Stimulated activated CD4-positive, alpha-beta T cell treated with anti-CD3 and anti-CD28 coated beads, TNF-alpha, amount 100 ng/mL, for 4 hours (primary cell): ENCODE measurements at places on chromosomes 7 and 10.
A peak's percentile ranks its signal among the peaks of the same experiment; 100 is the strongest.

- no peak for DNase-seq
Measured at GRCh38 chr10:104368381-104368780, 14.7 kb downstream of the CFAP58 start.

DNA sequence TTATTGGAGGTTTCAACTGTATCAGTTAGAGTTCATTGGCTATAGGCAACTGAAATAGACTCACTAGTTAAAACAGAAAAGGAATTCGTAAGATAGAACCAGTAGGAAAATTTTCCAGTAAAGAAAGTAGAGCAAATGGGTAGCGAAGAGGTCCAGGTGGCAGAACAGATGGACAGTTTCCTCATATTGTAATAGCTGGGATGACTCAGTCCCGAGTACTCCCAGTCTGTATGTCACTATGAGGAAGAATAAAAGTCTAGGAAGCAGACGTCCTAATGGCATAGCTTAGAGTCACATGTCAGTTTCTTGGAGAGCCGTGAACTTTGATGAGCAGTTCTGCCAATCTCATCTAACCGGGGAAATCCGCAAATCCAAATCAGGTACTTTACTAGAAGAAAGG is 95.3 kb downstream of the RNF32 start:
- DNase-seq, result no peak

- no peak for DNase-seq
Measured at GRCh38 chr10:14150526-14150925, 180.2 kb downstream of the FRMD4A start.

DNA sequence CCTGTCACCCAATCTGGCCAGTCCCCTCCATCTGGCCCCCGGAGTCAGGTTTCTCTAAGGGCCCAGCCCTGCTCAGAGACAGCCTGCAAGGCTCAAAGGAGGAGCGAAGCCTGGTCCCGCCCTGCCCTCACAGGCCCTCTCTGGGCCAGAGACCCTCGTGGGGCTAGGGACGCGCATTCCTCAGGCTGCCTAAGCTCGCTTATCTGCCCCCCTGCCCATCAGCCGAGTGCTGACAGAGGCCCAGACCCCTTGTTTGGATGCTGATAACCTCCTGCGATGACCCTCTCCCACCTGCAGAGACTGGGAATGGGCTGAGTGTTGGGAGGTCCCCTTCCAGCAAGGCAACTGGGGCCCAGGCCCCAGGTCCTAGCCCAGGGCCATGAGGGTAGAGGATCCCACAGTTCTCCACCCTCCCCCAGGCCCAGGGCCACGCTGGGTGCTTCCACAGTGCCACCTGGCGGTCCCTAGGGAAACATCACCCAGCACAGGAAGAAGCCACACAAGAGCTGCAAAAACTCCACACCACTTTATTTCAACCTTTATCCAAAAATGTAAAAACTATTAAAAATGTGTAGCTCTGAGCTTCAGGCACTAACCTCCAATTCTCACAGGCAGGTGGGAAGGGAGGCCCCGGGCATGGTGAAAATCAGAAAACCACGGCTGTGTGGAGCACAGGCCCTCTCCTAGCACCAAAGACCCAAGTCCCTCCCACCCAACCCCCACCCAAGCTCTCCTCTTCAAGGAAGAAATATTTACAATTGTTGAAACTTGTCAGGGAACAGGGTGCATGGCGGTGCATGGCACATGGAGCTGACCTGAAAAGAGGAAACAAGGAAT is 2.2 kb downstream of the NPM3 start:
- DNase-seq, result peak; percentile 59

GRCh38 chr10:26837139-26837538 is 23.6 kb downstream of the ABI1 start:
- DNase-seq, result no peak

DNA sequence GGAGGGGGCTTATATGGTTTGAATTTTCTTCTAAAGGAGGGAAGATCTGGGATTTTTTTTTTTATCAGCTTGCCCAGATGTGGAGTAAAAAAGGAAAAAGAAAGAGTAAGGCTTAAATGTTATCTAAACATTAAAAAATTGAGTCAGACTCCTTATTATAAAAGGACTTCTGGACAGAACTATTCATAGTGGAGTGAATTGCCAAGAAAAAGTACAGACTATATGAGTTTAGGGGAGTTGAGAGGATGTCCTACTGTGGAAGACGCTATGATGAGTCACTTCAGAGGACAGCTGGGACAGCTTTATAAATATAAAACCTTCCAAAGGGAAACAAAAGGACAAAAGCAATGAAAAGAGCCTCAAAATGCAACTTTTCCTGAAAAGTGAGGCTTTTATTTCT is 73.0 kb downstream of the TFPI2 start:
- DNase-seq, result no peak

DNA sequence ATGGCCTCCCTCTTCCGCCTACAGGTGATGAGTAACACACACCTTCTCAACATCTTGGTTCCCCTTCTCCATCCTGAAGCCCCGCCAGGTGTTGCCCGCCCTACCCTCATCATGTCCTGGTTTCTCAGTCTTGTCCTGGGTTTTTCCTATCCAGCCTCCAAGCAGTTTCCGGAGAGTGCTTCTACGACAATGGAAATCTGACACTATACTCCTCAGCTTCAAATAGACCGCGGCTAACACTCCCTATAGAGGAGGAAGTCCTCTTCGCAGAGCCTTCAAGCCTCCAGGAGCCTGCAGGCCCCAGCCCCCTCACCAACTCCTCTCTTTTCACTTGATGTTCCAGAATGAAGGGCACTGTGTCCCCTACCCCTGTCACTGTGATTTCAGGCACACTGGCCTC is 147.4 kb downstream of the PRPF18 start:
- no peak for DNase-seq

- DNase-seq, result no peak
Measured at GRCh38 chr7:117083648-117084047, 130.3 kb downstream of the ST7 start.

DNA sequence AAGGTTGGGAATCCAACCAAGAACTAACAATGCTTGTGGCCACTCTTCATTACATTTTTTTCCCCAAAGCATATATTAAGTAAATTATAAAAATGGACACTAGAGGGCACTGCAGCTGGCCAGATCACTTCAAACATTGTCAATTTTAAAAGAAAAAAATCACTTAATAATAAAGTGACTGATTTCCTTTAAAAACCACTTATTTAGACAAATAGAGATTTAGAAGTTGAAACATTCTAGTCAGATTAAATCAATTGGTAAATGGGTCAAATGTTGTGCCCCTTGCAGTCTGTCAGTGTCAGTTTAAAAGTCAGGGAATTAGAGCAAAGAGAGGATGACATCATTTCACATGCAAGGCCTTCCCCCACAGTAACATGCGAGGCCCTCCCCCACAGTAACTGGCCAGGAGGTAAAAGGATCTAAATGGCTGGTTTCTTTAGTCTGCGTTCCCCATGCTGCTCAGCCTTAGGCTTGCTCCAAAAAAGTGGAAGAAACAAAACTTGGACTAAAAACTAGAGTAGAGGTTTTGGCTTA is 177.9 kb downstream of the SKAP2 start:
- DNase-seq, result no peak

DNA sequence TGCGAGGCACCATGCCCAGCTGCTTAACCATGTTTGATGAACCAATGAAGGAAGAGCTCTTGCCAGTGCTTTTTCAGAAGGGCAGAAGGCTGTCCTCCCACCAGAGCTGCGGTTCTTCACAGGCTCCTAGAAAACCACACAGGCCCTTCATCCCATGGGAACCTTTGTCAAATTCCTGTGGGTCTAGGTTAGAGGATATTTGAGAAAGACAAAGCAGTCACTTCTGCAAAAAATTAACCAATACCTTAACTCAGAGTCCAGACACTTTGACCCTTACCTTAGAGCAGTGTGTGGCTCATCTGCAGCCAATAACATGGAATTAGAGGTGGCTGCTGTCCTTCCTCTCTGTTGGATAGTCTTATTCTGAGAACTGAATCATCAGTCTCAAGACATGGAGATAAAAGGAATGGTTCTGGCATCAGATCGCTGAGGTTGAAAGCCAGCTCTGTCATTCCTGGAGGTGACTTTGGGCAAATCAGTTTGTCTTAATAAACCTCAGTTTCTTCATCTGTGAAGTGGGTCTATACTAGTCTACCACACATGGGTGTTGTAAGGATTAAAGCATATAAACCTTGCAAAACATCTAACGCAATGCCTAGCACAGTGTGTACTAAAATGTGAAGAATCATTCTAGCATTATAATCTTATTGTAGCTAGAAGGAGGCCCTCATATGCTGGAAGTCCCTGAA is 65.1 kb upstream of the PIP4K2A start:
- DNase-seq, result no peak

DNA sequence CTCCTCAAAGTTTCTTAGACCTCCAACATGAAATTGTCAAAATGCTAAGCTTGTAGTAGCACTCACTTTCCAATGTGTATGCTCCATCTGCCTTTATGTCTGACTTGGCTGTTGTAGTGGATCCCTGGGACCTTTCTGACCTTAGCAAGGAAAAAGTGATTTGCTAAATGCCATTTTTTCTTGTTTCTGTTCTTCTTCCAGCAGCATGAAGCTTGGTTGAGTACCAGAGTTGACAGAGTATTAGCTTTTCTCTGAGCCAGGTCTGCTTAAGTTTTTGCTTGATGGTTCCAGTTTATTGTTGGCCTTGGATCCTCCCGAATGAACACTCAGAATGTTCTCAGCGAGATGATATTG is 168.7 kb downstream of the SND1 start:
- DNase-seq, result no peak

DNA sequence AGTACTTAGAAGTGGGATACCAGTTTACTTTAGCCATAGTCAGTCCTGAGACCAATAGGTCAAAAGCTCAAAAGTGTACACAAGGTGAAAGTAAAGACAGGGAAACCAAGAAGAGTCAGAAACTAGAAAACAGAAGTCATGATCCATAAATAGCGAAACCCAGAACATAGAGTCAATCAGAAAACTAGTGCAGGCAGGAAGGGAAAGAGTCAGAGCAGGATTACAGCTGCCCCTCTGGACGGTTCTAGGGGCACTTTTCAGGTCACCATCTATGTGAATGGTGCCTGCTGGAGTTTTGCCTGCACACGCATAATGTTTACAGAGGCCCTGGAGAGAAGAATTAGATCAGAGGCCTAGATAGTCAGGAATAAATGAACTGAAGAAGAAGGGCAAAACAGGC is 22.4 kb upstream of the DMTF1 start:
- no peak for DNase-seq

DNA sequence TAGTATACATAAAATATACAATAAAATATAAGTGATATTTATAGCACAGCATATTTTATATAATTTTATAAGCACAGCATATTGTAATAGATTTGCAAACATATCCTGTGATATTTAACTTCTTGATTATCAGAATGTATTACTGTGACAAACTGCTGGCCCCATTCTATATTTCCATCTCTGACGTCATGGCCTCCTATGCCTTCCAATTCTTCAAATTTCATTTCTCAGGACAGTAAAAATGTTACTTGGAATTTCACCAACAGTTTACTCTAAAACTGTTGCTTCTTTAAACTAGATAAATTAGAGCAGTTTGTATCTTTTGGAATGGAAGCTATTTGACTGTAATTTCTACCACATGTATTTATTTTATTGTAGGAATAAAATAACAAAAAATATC is 102.5 kb upstream of the SLC25A13 start:
- DNase-seq, result no peak

GRCh38 chr7:43136064-43136463 is 23.6 kb downstream of the HECW1 start:
- DNase-seq, result no peak

GRCh38 chr10:1928606-1929005 is 191.3 kb upstream of the ADARB2 start:
- no peak for DNase-seq
